ENCODE measurements at places on chromosomes 4 and X.

DNA sequence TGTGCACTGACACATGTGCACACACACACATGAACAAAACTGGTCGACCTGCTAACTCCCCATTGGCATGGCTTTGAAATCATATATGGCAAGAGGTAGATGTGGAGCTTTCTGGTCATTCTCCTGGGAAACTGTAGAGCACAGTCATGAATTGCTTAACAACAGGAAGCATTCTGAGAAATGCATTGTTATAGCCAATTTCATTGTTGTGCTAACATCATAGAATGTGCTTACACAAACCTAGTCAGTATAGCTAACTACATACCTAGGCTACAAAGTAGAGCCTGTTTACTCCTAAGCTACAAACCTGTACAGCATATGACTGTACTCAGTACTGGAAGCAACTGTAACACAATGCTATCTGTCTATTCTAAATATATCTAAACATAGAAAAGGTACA, 134.2 kb upstream of the SH3RF1 start:
- no peak overlapping the region for H3K4me3 ChIP-seq
- no peaks in the 10 kb centered on the region for H3K36me3 ChIP-seq
- peak; percentile 16 for DNase-seq
- no peak overlapping the region for H3K27ac ChIP-seq
- no peaks in the 10 kb centered on the region for H3K27me3 ChIP-seq

- DNase-seq, result no peak
- no peaks in the 10 kb centered on the region for H3K4me1 ChIP-seq
- no peaks in the 10 kb centered on the region for H3K36me3 ChIP-seq
- H3K4me3 ChIP-seq, result no peak overlapping the region
- no peak overlapping the region for H3K27ac ChIP-seq
Observed at GRCh38 chr4:158146736-158147135, 26.1 kb downstream of the GASK1B start.

- no peaks in the 10 kb centered on the region for H3K4me1 ChIP-seq
- H3K27ac ChIP-seq, result no peak overlapping the region
- H3K36me3 ChIP-seq, result no peaks in the 10 kb centered on the region
- no peak overlapping the region for H3K4me3 ChIP-seq
- H3K27me3 ChIP-seq, result no peaks in the 10 kb centered on the region
Observed at GRCh38 chr4:71239365-71239764, 99.5 kb upstream of the SLC4A4 start.

DNA sequence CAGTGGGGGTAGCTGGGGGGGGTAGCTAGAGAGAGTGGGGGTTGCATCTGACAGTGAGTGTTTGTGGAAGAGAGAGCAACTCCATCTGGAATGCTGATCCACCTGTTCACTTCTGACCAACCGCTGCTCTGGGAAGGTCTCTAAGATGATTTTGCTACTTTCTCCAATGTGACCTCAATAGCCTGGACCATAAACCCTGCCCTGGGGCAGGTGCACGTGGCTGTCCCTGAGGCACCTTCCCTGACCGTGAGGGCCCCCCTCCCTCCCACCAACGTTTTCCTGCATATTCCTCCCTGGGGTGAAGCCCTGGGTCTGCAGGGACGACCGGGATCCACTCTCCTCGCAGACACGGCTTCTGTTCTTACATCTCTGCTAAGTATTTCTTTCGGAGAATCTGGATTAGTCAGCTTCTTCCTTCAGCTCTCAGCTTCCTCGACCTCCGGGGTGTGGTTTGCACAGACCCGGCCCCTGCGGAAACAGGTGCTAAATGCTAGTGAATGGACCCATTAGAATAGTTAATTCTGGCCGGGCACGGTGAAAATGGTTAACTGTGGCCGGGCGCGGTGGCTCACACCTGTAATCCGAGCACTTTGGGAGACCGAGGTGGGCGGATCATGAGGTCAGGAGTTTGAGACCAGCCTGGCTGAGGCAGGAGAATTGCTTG, 21.4 kb upstream of the PLCXD1 start:
- H3K27ac ChIP-seq, result peak overlapping the region; percentile 13
- peaks cover 11% of the 10 kb centered on the region for H3K4me1 ChIP-seq
- no peak for DNase-seq
- H3K27me3 ChIP-seq, result no peaks in the 10 kb centered on the region

DNA sequence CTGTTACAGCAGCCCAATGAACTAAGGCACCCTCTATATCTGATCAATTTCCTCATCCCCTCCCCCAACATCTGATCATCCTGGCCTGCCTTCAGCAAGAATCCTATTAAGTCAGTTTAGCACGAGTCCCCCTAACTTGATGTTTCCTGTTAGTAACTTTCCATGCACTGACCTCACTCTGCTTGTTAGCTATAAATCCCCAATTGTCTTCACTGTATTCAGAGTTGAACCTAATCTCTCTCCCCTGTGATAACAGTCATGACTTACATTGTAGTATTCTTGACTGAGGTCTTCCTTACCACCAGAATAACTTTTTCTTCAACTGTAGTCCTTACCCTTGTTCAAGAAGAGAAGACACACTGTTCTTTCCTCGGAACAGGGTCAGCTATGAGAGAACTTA, 8.5 kb downstream of the ANXA5 start:
- no peak for DNase-seq
- H3K27me3 ChIP-seq, result no peaks in the 10 kb centered on the region
- H3K36me3 ChIP-seq, result peaks cover 24% of the 10 kb centered on the region
- no peak overlapping the region for H3K4me3 ChIP-seq
- no peak overlapping the region for H3K27ac ChIP-seq
- peaks cover 11% of the 10 kb centered on the region for H3K4me1 ChIP-seq

DNA sequence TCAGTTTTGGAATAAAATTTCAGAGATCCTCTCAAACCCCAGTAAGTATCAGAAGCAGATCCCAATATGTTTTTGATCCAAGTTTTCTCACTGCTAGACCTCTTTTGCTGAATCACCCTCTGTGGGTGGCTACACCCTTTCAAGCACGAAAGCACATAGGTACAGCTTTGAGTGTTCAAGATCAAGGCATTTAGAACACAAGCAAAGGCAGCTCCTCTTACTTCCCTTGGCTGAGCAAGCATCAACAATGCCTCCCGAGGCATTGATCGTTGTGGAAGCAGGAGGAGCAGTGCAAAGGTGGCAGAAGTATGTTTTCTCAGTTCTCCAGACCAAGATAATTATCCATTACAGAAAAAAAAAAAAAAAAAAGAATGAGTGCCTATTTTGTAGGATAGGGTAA, 72.0 kb upstream of the TSPAN7 start:
- no peak for DNase-seq
- H3K36me3 ChIP-seq, result no peaks in the 10 kb centered on the region
- H3K4me1 ChIP-seq, result no peaks in the 10 kb centered on the region
- H3K27ac ChIP-seq, result no peak overlapping the region
- H3K27me3 ChIP-seq, result no peaks in the 10 kb centered on the region

DNA sequence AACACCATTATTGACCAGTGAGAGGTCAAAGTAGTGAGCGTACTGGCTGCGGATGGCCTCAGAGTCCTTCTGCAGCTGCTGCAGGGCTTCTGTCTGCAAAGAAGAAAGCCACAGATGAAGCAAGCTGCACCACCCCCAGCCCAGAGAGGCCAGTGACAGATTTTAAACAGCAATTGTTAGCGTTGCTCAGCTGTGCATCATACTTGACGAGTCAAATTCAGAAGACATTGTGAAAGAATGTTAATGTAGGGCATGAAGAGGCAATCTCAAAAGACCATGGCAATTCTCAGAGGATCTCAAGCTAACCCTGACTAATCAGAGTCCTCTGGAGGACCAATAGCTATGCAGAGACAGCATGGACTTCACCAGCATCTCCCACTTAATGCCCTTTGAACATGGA, 16.6 kb downstream of the DKC1 start:
- no peaks in the 10 kb centered on the region for H3K4me1 ChIP-seq
- no peak overlapping the region for H3K27ac ChIP-seq
- no peak overlapping the region for H3K4me3 ChIP-seq
- no peaks in the 10 kb centered on the region for H3K27me3 ChIP-seq

- no peaks in the 10 kb centered on the region for H3K36me3 ChIP-seq
- no peak overlapping the region for H3K4me3 ChIP-seq
- no peak for DNase-seq
- H3K27ac ChIP-seq, result no peak overlapping the region
- H3K27me3 ChIP-seq, result no peaks in the 10 kb centered on the region
Observed at GRCh38 chrX:26586570-26586969, 370.6 kb downstream of the MAGEB5 start.

DNA sequence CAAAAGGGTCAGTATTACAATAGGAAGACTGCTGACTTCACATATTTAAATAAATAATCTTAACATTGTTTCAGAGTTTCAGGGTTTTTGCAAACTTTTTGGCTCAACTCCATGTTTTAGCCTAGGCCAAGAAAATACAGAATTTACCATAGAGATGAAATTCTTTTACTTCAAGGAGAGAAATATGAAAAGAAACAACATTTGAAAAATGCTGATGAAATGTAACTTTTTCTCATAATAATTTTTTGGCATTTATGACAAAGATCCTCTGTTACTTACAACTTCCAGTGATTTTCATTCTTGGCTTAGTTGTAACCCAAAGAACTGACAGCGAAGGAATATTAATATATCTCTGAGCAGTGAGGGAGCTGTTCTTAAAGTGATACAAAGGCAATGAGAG, 316.1 kb upstream of the EMCN start:
- no peaks in the 10 kb centered on the region for H3K36me3 ChIP-seq
- H3K27ac ChIP-seq, result no peak overlapping the region
- H3K4me3 ChIP-seq, result no peak overlapping the region

GRCh38 chr4:36325499-36325898, 44.1 kb downstream of the DTHD1 start:
- H3K4me3 ChIP-seq, result no peak overlapping the region
- H3K27me3 ChIP-seq, result no peaks in the 10 kb centered on the region
- DNase-seq, result no peak
- H3K4me1 ChIP-seq, result peaks cover 6% of the 10 kb centered on the region

- H3K4me1 ChIP-seq, result no peaks in the 10 kb centered on the region
- no peaks in the 10 kb centered on the region for H3K36me3 ChIP-seq
- no peak for DNase-seq
- H3K4me3 ChIP-seq, result no peak overlapping the region
Observed at GRCh38 chrX:1322393-1322792, 14.2 kb upstream of the IL3RA start.

DNA sequence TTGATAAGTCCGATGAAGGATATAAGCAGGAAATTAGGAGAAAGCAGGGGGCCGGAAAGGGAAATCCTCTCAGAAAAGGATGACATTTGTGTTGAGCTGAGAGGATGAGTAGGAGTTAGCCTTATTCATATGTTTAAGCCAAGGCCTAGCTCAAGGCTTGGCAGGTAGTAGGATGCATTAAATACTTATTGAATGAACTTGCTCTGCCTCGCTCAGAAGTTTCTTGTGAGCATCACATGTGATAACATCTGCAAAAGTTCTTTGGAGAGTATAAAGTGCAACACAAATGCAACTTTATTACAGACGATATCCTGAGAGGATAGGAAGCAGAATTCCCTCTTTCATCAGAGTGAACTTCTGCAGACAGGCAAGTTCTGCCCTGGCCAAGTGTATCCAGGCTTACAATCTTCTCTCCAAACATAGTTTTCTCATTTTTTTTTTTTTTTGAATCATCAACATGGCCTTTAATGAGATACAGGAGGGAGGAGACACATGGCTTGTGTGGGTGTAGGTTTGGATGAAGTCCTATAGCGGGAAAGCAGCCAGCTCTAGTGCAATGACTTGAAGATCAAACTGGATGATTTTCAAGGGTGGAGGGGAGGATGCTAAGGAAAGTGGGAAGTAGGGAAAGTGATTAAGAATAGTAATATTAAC, 48.1 kb downstream of the LUZP4 start:
- no peak for DNase-seq
- H3K4me3 ChIP-seq, result no peak overlapping the region
- H3K27me3 ChIP-seq, result no peaks in the 10 kb centered on the region
- H3K4me1 ChIP-seq, result no peaks in the 10 kb centered on the region
- no peaks in the 10 kb centered on the region for H3K36me3 ChIP-seq

DNA sequence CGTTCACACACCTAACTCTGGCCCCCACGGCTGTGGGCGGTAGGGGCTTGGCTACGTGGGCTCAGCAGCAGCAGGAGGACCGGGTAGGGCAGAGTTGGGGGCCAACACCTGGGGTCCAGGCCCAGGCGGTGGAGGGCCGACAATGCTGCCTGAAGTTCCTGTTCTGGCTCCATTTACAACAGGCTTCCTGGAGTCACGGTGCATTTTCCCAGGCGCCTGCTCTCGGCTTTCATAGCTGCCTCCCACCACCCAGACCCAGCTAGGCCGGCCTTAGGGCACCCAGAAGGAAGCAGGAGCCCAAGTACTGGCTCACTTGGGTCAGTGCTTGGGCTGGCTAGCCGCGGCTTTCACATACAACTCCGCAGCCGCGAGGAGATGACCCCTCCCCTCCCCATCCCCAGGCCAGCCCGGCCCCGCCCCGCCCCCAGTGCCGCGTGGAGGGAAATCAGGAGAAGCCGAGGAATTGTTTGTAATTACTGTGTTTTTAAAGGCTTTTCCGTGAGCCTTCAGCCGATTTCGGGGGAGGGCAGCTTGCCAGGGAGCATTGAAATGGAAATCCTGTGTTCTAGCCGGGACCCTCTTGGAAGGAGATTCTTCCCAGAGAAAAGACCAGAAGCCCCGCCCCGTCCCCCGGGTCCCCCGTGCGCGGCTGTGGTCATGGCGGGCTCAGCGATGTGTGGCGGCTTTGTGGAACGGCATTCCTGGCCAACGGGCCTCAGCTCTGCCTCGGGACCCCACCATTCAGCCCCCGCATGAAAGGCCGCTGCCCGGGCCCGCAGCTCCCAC, 28.5 kb downstream of the PJA1 start:
- H3K27me3 ChIP-seq, result no peaks in the 10 kb centered on the region
- H3K27ac ChIP-seq, result peak overlapping the region; percentile 94
- no peak overlapping the region for H3K4me3 ChIP-seq
- H3K4me1 ChIP-seq, result peaks cover 13% of the 10 kb centered on the region

DNA sequence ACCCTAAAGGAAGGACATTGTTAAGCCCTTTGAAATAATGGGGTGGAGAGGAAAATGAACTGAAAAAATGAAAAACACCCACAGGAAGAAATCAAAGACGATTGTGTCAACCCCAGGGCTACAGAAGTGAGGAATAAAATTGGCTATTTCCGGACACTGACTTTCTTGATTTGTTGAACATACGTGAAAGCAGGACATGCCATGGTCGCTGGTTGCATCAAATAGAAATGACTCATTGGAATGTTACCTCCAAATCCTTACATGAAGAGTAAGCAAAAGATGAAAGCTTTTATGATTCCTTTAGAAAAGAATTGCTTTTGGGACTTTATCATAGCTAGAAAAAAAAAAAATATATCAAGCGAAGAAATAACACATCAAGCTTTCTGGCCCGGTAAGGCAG, 75.3 kb downstream of the DCUN1D4 start:
- no peaks in the 10 kb centered on the region for H3K4me1 ChIP-seq
- DNase-seq, result peak; percentile 42
- no peaks in the 10 kb centered on the region for H3K27me3 ChIP-seq
- no peak overlapping the region for H3K4me3 ChIP-seq
- peaks cover 2% of the 10 kb centered on the region for H3K36me3 ChIP-seq

DNA sequence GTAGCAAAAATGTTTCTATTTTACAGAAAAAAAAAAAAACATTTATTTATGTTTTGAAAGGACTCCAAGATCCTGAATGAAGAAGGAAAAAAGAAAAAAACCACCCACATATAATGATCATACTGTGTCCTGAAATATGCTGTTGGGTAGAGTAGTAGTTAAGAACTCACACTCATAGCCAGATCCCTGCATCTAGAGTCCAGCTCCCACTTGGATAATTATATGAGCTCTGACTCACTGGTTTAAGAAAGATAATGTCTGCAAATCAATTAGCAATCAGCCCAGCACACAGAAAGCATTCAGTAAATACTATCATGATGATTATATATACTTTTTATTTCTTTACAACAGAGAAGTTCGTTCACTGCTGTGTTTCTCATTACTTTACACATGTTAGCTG, 46.7 kb upstream of the MXRA5 start:
- H3K36me3 ChIP-seq, result no peaks in the 10 kb centered on the region
- peaks cover 3% of the 10 kb centered on the region for H3K4me1 ChIP-seq
- H3K27ac ChIP-seq, result no peak overlapping the region
- H3K27me3 ChIP-seq, result no peaks in the 10 kb centered on the region
- DNase-seq, result no peak
- no peak overlapping the region for H3K4me3 ChIP-seq
